HS-5 (cell line): ENCODE measurements at places on chromosomes 12 and 14.

GRCh38 chr12:124286414-124286813, 8.5 kb upstream of the RFLNA start:
- no peak for DNase-seq

DNA sequence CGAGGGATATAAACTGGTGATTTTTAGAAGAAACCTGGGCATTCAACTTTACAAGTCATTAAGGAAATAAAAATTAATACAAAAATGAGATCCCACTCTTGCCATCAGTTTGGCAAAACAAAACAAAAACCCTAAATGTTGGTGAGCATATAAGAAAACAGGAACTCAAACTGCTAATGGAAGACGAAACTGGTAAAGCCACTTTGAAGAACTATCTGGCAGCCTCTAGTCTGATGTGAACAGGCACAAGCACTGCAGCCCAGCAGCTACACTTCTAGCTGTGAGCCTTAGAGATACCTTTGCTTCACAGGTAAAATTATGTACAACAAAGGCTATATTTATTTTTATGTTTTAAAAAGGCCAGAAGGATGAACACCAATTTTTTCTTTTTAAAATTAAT, 459.6 kb downstream of the ZFP36L1 start:
- no peak for DNase-seq

GRCh38 chr12:70645494-70646317, 8.5 kb upstream of the PTPRB start:
- DNase-seq: peak; percentile 94

- no peak for DNase-seq
Observed at GRCh38 chr14:86604561-86604960, 1074.6 kb downstream of the FLRT2 start.

DNA sequence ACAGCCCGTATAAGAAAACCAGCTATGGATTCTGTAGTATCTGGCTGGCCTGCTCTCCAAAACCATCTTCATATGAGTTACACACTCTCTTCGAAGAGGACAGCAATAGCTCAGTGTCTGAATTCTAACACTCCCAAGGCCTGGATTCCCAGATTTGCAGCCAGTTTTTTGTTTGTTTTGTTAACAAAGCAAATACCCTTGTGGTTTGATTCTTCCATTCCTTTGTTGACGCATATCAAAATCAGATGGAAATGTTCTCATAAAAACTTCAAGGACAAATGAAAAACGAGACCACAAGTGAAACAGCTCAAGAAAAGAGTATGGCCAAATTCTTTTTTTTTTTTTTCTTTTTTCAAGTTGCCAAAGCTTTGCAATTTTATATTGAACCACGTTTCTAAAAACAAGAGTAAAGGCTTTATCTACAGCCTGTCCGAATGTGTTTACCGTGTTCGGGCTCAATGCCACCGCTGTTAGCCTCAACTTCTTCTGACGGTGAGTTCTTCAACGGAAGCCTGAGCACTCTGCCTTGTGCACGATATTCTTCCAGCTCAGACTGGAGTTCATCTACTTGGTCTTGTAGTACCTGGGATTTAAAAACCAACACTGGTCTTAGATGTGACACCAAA, 67.5 kb downstream of the NIN start:
- DNase-seq: no peak

GRCh38 chr12:56903374-56903773, 30.8 kb downstream of the SDR9C7 start:
- DNase-seq: no peak

DNA sequence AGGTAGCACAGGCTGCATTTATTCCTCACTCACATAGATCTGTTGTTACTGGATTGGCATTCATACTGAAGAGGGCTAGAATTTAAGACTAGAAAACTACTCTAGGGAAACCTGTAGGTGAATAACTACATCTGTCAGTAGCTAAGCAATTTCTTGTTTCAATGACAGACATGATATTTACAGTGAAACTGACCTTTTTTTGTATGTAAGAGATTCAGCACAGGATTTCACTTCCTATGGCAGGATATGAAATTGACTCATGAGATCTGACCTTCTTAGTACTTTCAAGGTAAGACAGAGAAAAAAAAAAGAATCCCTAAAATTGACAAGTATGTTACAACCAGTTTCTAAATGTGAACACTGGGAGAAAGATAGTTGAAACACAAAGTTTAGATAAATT, 189.8 kb upstream of the SLC16A7 start:
- DNase-seq: no peak

DNA sequence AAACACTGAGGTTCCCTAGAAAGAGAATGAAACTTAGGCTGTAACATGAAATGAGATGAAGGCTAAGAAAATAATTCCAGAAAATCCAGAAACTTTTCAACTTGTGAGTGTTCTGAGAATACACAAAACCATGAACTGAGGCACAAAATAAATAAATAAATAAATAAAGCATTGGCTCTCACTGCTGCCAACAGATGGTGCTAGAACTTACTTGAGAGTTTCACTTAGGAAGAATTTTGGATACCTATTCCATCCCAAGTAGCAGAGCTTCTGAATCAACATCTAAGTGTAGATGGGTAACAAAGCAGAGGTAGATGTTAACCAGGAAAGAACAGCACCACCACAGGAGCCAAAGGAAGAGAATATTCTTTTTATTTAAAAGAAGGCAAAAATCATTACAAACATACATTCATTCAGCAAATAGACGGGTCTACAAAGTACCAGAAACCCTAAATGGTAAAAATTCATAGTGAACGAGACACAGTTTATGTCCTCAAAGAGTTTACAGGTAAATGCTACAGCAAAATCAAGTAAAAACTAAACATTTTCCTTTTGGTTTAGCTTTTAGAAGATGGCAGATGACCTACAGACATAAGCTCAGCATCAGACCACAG, 16.7 kb downstream of the EPS8 start:
- DNase-seq: no peak

DNA sequence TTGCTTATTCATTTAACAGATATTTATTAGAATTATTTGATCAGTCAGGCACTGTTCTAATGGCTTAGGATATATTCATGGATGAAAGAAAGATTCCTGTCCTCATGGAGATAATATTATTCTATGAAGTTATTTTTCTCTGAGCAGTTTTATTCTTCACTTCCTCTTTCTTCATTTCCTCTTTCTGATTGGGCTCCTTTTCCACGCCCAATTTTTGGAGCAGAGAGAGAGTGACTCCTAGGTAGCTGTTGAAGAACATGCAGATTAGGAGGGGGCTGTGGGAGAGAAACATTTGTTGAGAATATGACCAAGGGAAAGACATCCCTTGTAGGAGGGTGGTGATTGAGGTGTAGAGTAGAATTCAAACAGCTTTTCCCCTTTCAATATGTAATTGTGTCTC, 6.0 kb upstream of the YARS2 start:
- no peak for DNase-seq

- no peak for DNase-seq
Observed at GRCh38 chr12:93460003-93460402, 7.3 kb upstream of the MRPL42 start.

DNA sequence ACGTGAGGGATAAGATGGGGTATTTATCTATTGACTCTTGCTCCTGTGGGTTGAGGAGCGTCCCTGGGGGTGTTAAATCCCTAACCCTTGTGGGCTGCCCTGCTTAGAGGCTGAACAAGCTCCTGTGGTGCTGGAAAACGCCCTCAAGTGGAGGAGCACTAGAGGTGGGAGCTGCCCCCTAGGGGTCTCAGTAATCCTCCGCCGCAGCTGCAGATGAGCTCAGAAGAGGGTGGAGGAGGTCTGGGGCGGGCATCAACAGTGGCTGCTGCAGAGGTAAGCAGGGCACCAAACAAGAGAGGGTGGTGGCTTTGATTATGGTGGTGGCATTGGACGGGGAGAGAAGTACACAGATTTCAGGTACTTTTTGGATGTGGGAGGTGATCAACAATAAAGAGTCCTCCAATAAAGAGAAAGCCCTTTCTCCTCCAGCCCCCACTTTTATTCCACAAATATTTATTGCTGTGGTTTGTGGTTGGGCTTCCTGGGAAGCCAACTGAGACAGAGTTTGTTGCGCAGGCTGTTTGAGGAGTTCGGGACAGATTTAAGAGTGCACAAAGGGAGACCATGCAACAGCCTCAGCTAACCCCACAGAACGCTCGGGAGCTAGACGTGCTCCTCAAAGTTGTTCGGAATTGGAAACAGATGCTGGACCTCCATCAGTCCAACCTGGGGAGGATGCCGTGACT, 179.9 kb downstream of the ADCK1 start:
- no peak for DNase-seq

GRCh38 chr14:29321646-29322045, 555.1 kb downstream of the FOXG1 start:
- peak; percentile 29 for DNase-seq

DNA sequence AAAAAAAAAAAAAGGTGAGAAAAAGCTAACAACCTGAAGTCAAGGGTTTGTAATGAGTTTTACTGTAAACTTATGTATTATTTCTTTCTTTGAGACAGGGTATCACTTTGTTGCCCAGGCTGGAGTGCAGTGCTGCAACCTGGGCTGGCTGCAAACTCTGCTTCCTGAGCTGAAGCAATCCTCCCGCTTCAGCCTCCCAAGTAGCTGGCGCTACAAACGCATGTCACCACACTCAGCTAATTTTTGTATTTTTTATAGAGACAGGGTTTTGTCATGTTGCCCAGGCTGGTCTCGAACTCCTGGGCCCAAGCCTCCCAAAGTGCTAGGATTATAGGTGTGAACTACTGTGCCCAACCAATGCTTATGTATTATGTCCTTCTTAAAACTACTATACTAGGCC, 9.2 kb downstream of the ATF7 start:
- DNase-seq: no peak

DNA sequence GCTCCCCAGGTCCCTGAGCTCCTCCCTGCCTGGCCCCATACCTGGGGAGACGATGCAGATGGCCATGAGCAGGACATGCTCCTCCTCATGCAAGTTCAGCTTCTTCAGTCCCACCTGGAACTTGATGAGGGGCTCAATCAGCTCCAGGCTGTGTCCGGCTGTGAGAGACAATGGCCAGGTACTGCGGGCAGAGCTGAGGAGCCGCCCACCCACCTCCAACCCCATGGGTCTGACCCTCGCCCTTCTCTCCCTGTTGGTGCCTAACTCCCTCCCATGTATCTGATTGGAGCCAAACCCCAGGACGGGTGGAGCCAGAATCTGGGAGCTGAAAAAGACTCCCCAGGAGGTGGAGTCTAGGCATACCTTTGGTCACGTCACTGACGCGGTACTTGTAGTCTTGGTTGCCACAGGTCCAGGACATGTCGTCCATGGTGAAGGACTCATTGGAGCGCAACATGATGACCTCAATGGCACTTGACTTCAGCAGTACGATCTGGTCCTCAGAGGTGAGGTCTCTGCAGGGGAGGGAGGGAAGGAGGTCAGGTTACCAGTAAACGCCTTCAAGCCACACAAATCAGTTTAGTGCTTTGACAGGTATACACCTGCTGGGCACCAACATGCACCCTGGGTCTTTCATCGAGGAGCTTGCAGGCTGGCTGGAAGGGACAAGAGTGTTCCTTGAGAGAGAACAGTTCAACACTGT, 26.7 kb upstream of the HDAC7 start:
- DNase-seq: no peak

- no peak for DNase-seq
Observed at GRCh38 chr12:9327320-9327719, 119.1 kb upstream of the PZP start.

DNA sequence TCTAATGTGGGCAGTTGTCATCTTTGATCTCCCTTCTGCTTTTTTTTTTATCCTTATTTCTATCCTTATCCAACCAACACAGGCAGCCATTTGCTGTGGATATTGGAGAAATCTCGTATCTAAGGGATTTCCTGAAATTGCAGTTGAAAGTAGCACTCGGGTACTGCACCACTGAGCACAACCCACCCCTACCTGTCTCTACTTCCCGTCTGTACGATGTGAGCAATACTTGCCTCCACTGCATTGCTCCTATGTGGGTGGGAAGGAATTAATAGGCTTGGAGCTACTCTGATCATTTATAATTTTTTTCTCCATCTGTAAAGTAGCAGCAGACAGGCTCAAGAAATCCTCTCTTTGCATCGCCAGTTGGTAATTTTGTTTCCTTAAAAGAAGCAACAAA, 300.4 kb downstream of the SNAPC1 start:
- DNase-seq: no peak

DNA sequence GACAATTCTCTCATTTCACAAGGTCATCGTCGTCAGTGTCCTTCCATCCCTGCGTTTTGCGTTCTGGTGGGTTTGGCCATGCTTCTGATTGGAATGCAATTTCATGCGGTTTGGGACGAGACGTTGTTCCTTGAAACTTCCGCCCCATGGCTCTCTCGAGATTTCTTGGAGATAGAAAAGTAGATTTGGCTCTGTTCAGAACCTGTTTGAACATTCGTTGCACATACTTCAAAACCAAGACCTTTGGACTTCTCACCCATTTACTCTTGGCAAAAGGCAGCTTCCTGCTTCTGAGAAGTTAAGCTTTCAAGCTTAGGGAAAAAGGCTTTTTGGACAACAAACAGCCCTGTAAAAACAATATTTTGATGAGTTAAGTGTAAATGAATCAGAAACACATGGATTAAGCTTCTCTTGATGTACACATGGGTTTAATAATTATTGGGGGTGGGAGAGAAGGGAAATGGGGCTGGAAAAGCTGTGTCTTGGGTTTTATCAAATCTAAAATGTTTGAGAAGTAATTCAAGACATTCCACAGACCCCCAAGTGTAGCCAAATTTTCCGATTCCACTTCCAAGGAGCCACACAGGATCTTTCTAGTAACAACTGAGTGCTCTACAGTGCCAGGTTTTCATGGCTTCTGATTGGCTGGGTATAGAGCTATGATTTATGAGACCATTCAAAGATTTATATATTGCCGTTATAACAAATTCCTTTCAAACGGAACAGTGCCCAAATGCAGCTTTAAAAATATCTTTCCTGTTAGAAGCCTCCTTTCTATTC, 467.2 kb downstream of the MED13L start:
- DNase-seq: no peak

GRCh38 chr14:20684662-20685456, 499 bp downstream of the RNASE4 start:
- peak; percentile 53 for DNase-seq
